Right atrium auricular region (tissue), 2 donors: ENCODE measurements at places on chromosomes 6 and 20.

DNA sequence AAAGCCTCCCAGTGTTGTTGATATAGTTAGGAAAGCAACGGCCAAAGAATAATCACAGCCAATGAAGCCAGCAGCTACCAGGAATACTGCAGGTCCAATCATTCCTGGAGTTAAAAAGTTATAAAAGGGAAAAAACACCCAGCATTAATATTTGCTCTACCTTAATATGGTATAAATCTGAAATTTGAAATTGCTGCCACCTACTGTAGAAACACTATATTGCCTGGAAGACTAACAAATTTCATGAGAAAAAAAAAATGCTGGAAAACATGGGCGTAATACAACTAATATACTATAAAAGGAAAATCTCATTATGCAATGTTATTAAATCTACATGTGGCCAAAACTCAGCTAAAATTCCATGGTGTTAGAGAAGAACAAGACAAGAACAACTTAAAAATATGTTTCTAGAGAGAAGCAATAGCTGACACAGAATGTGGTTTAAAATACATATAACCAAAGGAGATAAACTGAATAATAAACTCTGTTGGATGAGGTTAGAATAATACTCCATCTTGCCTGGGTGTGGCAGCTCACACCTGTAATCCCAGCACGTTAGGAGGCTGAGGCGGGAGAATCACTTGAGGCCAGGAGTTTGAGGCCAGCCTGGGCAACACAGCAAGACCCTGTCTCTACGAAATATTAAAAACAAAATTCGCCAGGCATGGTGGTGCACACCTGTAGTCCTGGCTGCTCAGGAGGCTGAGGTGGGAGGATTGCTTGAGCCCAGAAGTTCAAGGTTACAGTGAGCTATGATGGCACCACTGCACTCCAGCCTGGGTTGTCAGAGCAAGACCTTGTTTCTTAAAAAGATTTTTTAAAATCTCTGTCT is 43.1 kb downstream of the SLC17A5 start:
- DNase-seq = no peak

GRCh38 chr6:116008470-116009243 is 52.0 kb downstream of the FRK start:
- no peak for DNase-seq

- DNase-seq = no peak
These were observed 23.9 kb downstream of the EDN1 start for GRCh38 chr6:12313992-12314589.

- no peak for DNase-seq
These were observed 31.4 kb downstream of the RGS17 start for GRCh38 chr6:153099636-153100035.

- DNase-seq = no peak
These were observed 198.0 kb downstream of the FARS2 start for GRCh38 chr6:5459346-5459745.

- DNase-seq = no peak
These were observed 54.9 kb upstream of the IER3 start for GRCh38 chr6:30799210-30799609.

GRCh38 chr20:8254911-8255582 is 123.0 kb downstream of the PLCB1 start:
- DNase-seq = no peak

DNA sequence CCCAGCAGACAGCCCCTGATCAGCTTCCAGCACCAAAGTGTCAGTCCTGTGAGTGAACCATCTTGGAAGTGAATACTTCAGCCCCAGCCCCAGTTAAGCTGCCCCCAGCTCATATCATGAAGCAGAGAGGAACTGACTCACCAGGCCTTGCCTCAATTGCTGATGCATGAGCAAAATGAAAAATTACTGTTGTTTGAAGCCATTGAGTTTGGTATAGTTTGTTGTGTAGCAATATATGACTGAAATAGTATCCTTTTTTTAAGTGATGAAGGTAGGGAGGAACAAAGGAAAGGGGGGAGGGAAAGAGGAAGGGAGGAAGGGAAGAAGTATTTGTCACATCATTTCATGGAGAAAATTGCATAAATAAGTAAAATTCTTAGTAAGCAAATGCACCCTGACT is 266.4 kb downstream of the MAFB start:
- no peak for DNase-seq

GRCh38 chr6:158038291-158039177 is 56.9 kb downstream of the SYNJ2 start:
- no peak for DNase-seq

DNA sequence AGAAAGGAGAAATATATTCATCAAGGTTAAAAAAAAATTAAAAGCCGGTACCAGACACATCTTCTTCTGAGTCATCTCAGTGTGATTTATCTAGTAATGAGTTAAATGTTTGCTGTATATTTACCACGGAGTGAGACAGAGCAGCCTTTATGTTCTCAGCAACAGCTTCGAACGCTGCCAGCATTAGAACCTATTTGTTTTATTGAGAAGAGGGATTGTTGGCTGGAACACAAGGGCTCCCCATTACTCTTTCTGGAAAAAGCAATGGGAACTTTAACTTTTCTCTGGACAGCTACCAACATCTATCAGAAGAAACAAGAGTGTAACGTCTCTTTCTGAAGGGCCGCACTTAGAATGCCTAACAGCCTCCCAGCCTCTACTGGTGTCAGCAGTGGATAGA is 105.3 kb upstream of the TAB2 start:
- DNase-seq = no peak

GRCh38 chr6:9841886-9842725 is 572.8 kb downstream of the TFAP2A start:
- no peak for DNase-seq
